ENCODE measurements at places on chromosomes 12 and 14. TPM values are rescaled to one million over a fixed set of nuclear protein-coding genes. Genes with fewer than 3 reads are reported as not detected.

GRCh38 chr12:111773801-111774551 is 7.2 kb downstream of the ALDH2 start:
- H3K4me1 ChIP-seq, result peaks cover 71% of the 10 kb centered on the region
- DNase-seq, result peak; percentile 88
- H3K36me3 ChIP-seq, result no peaks in the 10 kb centered on the region
- no peak overlapping the region for H3K4me3 ChIP-seq
- peak overlapping the region; percentile 77 for H3K27ac ChIP-seq

DNA sequence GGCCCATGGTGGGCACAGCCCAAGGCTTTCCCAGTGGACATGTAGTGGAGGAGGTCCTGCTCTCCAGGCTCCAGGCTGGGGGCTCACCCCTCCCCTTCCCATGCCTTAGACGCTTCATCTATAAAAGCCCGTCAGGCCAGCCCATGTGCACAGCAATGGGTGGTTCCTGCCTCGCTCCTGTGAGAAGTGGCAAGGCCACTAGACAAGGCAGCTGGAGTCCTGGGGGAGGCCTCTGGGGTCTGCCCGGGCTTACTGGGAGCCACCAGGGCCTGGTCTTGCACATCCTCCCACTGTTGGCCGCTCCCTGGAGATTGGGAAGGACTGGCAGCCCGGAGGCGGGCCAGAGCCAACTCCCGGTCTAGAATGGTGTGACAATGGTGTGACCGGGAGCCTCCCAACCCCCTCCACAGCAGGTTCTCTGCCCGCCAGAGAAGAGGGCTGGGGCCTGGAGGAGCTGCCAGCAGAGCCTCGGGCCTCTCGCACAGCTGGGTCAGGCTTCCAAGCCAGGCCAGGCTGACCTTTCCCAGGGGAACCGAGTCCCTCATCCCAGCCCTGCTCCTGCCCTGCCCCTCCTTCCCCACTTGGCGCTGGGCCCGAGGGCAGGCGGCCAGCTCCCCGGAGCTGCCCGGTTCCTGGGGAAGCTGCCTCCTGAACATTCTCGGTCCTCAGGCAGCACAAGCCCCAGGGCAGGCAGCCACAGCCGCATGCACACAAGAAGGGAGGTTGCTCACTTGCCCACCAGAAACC is 97.9 kb downstream of the RFLNA start:
- no peaks in the 10 kb centered on the region for H3K27me3 ChIP-seq
- peaks cover 7% of the 10 kb centered on the region for H3K4me1 ChIP-seq
- no peak overlapping the region for H3K4me3 ChIP-seq
- peaks cover 28% of the 10 kb centered on the region for H3K36me3 ChIP-seq

- H3K36me3 ChIP-seq, result no peaks in the 10 kb centered on the region
- no peak overlapping the region for H3K4me3 ChIP-seq
- no peak overlapping the region for H3K27ac ChIP-seq
- DNase-seq, result no peak
- H3K27me3 ChIP-seq, result no peaks in the 10 kb centered on the region
- no peaks in the 10 kb centered on the region for H3K4me1 ChIP-seq
These were observed 26.9 kb downstream of the SETD1B start for GRCh38 chr12:121830588-121831265.

DNA sequence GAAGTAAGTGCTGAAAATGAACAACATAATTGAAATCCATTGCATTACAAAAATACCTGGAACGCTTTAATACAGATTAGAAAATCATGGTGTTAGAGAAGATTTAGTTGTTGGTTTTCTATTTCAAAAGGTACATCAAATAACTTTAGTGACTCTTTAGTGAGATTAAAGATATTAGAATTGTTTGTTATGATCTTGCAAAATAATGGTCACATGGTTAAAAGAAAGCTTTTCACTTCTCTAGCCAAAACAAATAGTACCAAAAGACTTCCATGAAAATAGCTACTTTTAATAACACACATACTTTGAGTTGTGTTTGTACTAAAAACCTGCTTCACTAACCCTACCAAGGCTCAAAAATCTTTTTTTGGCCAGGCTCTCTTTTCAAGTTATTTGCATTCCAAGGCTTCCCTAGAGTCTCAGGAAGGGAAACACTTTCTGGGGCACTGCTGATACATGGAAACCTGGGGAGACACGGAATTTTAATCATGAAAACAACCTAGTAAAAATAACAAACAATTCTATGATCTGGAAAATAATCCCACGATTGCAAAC is at the start of gene SLCO1A2:
Gene SLCO1A2 (minus strand): TSS at position 147 of the 555 bp plus-strand sequence. CDS start 270 bp downstream, outside the sequence.
- no peaks in the 10 kb centered on the region for H3K36me3 ChIP-seq
- no peak for DNase-seq
- no peaks in the 10 kb centered on the region for H3K27me3 ChIP-seq

DNA sequence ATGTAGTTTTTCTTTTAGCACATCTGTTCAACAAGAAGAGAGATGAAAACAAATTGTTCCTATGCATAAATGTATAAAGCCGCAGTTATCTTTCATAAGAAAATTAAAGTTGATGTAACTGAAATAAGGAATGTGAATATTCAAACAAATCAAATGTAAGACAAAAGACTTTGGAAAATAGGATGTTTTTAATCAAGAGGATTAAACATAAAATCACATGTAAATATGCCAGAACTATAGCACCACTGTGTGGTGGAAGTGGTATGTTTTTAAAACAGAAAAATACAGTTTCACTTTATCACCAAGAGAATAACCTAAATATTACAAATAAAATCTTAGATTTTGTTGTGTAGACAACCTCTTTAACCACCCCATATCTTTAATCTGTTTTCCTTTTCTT is 40.4 kb downstream of the CAPS2 start:
- no peak overlapping the region for H3K27ac ChIP-seq
- DNase-seq, result no peak
- H3K27me3 ChIP-seq, result no peaks in the 10 kb centered on the region

DNA sequence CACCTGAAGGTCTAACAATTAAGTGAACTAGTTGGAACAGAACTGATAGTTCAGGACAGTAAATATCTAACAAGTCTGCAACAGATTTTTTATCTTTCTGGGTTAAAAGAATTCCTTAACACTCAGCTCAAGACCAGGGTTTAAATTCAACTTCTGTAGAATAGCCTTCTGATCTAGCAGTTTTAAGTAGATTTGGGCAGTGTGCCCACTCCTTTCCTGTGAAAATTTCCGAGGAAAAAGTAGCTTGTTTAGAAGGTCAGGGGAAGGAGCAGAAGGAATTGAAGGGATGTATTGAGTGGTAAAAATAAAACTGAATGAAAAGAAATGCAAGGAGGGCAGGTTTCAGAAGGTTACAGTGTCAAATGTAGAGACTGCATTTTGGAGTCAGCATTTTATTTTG is 45.8 kb downstream of the ATL1 start:
- no peaks in the 10 kb centered on the region for H3K27me3 ChIP-seq
- H3K27ac ChIP-seq, result no peak overlapping the region

DNA sequence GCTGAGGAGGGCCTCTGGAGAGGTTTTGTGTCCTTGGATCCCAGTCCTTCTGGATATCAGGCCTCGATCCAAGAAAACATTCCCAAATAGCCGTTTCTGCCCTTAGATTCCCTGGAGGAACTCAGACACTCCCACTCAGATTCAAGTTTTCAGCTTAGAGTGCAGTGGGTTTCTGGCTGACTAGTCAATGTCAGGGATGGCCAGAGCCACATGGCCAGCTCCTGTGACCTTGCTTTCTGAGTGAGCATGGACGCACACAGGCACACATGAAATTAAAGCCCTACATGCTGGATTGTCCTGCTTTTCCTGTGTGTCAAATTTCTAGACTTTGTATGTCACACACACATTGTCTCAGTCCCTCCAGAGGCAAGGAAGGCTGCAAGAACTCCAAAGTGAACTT is 86.2 kb downstream of the TNFAIP2 start:
- H3K4me1 ChIP-seq, result peaks cover 3% of the 10 kb centered on the region
- DNase-seq, result no peak
- no peak overlapping the region for H3K4me3 ChIP-seq
- peaks cover 25% of the 10 kb centered on the region for H3K27me3 ChIP-seq
- H3K36me3 ChIP-seq, result no peaks in the 10 kb centered on the region
- H3K27ac ChIP-seq, result peak overlapping the region; percentile 84

DNA sequence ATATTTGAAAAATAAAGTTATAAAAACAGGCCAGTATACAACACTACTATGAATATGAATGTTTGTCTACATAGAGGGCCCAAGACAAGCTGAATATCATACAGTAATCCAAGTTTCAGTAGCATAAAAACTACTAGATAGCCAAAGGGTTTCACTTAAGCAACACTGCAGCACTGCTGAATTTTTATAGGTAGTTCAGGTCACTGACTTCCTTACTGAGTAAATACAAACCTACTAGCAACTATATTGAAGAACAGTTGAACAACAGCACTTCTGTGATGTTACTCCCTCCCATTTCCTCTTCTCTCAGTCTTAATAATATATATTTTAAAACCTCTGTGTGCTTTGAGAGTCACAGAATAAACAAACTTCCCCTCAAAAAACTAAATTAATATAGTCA is 42.7 kb downstream of the GTF2A1 start:
- no peak for DNase-seq
- peaks cover 9% of the 10 kb centered on the region for H3K4me1 ChIP-seq
- no peaks in the 10 kb centered on the region for H3K27me3 ChIP-seq
- H3K4me3 ChIP-seq, result no peak overlapping the region
- no peak overlapping the region for H3K27ac ChIP-seq
- H3K36me3 ChIP-seq, result no peaks in the 10 kb centered on the region

DNA sequence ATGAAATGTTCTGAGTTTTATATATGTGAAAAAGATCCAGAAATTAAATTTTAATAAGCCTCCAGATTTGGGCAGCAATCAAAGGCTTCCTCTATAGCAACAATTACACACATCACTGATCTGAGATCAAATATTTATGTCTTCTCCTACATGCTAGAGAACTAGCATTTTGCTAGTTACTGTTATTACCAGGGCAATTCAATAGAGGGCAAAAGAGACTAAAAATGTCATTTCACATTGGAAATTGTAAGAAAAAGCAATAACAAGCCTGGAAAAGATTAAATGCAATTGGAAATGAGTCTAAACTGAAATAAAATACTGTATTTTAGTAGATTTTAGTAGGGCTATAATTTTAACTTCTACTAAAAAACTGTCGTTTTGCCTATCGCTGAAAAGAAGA is 32.6 kb upstream of the ANO6 start:
- H3K4me1 ChIP-seq, result no peaks in the 10 kb centered on the region
- H3K4me3 ChIP-seq, result no peak overlapping the region
- no peaks in the 10 kb centered on the region for H3K27me3 ChIP-seq
- no peak overlapping the region for H3K27ac ChIP-seq
- no peaks in the 10 kb centered on the region for H3K36me3 ChIP-seq

- no peaks in the 10 kb centered on the region for H3K4me1 ChIP-seq
- H3K4me3 ChIP-seq, result no peak overlapping the region
- H3K27me3 ChIP-seq, result no peaks in the 10 kb centered on the region
These were observed 92.8 kb downstream of the LRFN5 start for GRCh38 chr14:41699486-41699885.

DNA sequence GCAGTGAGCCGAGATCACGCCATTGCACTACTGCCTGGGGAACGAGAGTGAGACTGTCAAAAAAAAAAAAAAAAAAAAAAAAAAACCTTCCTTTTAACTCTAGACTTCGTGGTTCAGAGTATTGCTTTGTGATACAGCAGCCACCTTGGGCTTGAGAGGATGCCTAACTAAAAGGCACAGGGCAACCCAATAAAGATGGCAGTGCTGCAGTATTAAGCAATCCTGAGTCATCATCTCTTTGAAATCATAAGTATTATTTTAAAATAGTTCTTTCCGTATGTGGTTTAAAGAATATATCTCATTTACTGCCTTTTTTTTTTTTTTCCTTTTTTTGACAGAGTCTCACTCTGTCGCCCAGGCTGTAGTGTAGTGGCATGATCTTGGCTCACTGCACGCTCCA is 116.1 kb downstream of the PLEKHA5 start:
- H3K4me1 ChIP-seq, result peaks cover 22% of the 10 kb centered on the region
- H3K36me3 ChIP-seq, result no peaks in the 10 kb centered on the region
- no peaks in the 10 kb centered on the region for H3K27me3 ChIP-seq
- DNase-seq, result no peak

- peaks cover 10% of the 10 kb centered on the region for H3K4me1 ChIP-seq
- H3K36me3 ChIP-seq, result no peaks in the 10 kb centered on the region
- peak overlapping the region; percentile 10 for H3K27ac ChIP-seq
- no peak overlapping the region for H3K4me3 ChIP-seq
- DNase-seq, result peak; percentile 50
These were observed 4.1 kb upstream of the SERPINA1 start for GRCh38 chr14:94392510-94392935.

DNA sequence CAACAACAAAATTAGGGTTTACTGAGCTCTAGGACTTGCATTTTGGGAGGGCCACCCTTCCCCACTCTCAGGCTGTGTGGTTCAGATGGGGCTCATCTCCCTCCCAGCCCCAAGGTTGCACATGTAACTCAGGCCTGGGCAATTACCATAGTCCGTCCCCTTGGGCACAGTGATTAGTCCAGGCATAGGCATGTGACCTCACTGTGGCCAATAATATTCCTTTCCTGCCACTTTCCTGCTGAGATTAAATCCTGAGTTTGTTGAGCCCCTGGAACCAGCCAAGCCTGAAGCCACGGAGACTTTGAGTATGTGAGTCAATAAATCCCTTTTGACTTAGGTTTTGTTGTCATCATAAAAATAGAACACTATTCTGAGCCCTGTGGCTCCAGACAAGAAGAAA is 113.0 kb downstream of the AACS start:
- H3K4me1 ChIP-seq, result no peaks in the 10 kb centered on the region
- H3K4me3 ChIP-seq, result no peak overlapping the region
- no peaks in the 10 kb centered on the region for H3K27me3 ChIP-seq
- H3K27ac ChIP-seq, result no peak overlapping the region

- H3K4me1 ChIP-seq, result no peaks in the 10 kb centered on the region
- H3K27me3 ChIP-seq, result no peaks in the 10 kb centered on the region
- no peak overlapping the region for H3K27ac ChIP-seq
- no peak overlapping the region for H3K4me3 ChIP-seq
- no peaks in the 10 kb centered on the region for H3K36me3 ChIP-seq
These were observed 72.2 kb downstream of the SLC6A15 start for GRCh38 chr12:84840356-84840755.

The CLEC7A gene
- 6.5 TPM for total RNA-seq

The GUCY2C gene
- not detected for total RNA-seq

The TAMALIN gene
- 34.8 TPM for total RNA-seq

The CLEC2B gene
- 40.4 TPM for total RNA-seq

The KCNMB4 gene
- total RNA-seq, result 31.8 TPM
